ENCODE measurements at places on chromosomes 1 and 21. TPM values are rescaled to one million over a fixed set of nuclear protein-coding genes. Genes with fewer than 3 reads are reported as not detected.
A peak's percentile ranks its signal among the peaks of the same experiment; 100 is the strongest.

GRCh38 chr1:167791281-167792187, 69.8 kb downstream of the MPZL1 start:
- H3K36me3 ChIP-seq, result peaks cover 21% of the 10 kb centered on the region
- no peak overlapping the region for H3K4me3 ChIP-seq
- DNase-seq, result no peak
- H3K27me3 ChIP-seq, result no peaks in the 10 kb centered on the region

DNA sequence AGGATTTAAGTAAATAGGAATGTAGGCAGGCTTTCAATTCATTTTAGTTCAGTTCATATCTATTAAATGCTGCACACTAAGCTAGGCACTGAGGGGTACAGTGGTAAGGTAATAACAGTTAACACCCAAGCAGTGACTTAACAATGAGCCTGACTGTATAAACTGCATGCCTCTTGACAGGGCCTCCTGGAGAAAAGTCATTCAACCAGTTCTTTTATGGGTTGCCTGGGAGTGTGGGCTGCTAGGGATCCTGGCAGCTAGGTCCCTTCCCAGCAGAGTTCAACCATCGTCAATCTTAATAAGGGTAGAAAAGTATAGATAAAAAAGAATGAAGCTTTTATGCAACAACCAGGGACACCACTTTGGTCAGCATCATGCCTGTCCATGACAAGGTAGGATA, 8.1 kb upstream of the ALG14 start:
- H3K36me3 ChIP-seq, result no peaks in the 10 kb centered on the region
- H3K27ac ChIP-seq, result no peak overlapping the region
- peaks cover 10% of the 10 kb centered on the region for H3K27me3 ChIP-seq
- no peak for DNase-seq
- H3K4me3 ChIP-seq, result no peak overlapping the region

GRCh38 chr21:33007747-33008146, 18.0 kb upstream of the OLIG2 start:
- H3K4me1 ChIP-seq, result no peaks in the 10 kb centered on the region
- DNase-seq, result no peak
- H3K27me3 ChIP-seq, result peaks cover 12% of the 10 kb centered on the region
- no peak overlapping the region for H3K4me3 ChIP-seq

- no peak for DNase-seq
- H3K27ac ChIP-seq, result no peak overlapping the region
- no peaks in the 10 kb centered on the region for H3K36me3 ChIP-seq
- no peaks in the 10 kb centered on the region for H3K27me3 ChIP-seq
- H3K4me3 ChIP-seq, result no peak overlapping the region
- peaks cover 11% of the 10 kb centered on the region for H3K4me1 ChIP-seq
Measured at GRCh38 chr1:180773210-180773865, 139.4 kb upstream of the KIAA1614 start.

- no peak overlapping the region for H3K27ac ChIP-seq
- no peaks in the 10 kb centered on the region for H3K4me1 ChIP-seq
- H3K27me3 ChIP-seq, result no peaks in the 10 kb centered on the region
- no peaks in the 10 kb centered on the region for H3K36me3 ChIP-seq
- no peak overlapping the region for H3K4me3 ChIP-seq
- no peak for DNase-seq
Measured at GRCh38 chr1:219278288-219278687, 104.6 kb downstream of the LYPLAL1 start.

GRCh38 chr1:2474933-2475371, 1.1 kb upstream of the PLCH2 start:
- H3K4me1 ChIP-seq, result no peaks in the 10 kb centered on the region
- H3K4me3 ChIP-seq, result no peak overlapping the region
- no peaks in the 10 kb centered on the region for H3K36me3 ChIP-seq
- DNase-seq, result no peak

DNA sequence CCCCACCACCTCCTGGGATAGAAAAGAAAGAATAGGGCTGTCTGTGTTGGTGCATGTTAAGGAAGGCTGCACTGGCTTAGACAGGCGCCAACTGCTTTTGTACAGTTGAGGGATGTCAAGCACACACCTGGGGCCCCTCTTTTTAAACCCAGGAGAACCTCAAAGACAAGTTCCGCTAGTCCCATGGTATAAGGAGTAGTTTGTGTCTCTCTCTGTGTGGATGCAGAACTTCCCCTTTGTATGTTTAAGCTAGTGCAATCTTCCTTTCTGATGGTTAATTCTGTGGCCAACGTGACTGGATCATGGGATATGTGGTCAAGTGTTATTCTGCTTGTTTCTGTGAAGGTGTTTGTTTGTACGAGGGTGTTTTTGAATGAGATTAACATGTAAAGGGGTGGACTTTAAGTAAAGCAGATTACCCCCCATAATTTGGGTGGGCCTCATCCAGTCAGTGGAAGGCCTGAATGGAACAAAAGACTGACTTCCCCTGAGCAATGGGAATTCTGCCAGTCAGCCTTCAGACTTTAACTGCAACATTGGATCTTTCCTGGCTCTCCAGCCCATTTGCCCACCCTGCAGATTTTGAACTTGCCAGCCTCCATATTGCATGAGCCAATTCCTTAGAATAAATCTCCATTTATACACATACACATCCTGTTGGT, 9.5 kb upstream of the DUSP10 start:
- no peak overlapping the region for H3K27ac ChIP-seq
- peaks cover 19% of the 10 kb centered on the region for H3K36me3 ChIP-seq
- H3K4me1 ChIP-seq, result peaks cover 47% of the 10 kb centered on the region
- DNase-seq, result no peak
- no peaks in the 10 kb centered on the region for H3K27me3 ChIP-seq
- H3K4me3 ChIP-seq, result no peak overlapping the region

GRCh38 chr1:202397256-202397655, 48.8 kb downstream of the PPP1R12B start:
- no peaks in the 10 kb centered on the region for H3K4me1 ChIP-seq
- H3K36me3 ChIP-seq, result no peaks in the 10 kb centered on the region
- no peak for DNase-seq

- no peak for DNase-seq
- no peak overlapping the region for H3K27ac ChIP-seq
- no peaks in the 10 kb centered on the region for H3K27me3 ChIP-seq
- H3K36me3 ChIP-seq, result no peaks in the 10 kb centered on the region
- H3K4me3 ChIP-seq, result no peak overlapping the region
Measured at GRCh38 chr1:216682752-216683151, 40.5 kb downstream of the ESRRG start.

- H3K4me3 ChIP-seq, result no peak overlapping the region
- peak; percentile 69 for DNase-seq
- no peaks in the 10 kb centered on the region for H3K27me3 ChIP-seq
- peaks cover 20% of the 10 kb centered on the region for H3K4me1 ChIP-seq
- H3K36me3 ChIP-seq, result peaks cover 28% of the 10 kb centered on the region
- H3K27ac ChIP-seq, result no peak overlapping the region
Measured at GRCh38 chr1:8525558-8526275, 207.8 kb downstream of the SLC45A1 start.

ETNK2 gene
- not detected for total RNA-seq

ROR1 gene
- not detected for total RNA-seq

LYPLA2 gene
- total RNA-seq, result 96.1 TPM

OR1C1 gene
- not detected for total RNA-seq

GJC2 gene
- 0.61 TPM for total RNA-seq

AGL gene
- 10.7 TPM for total RNA-seq

PDZK1IP1 gene
- not detected for total RNA-seq

NBPF6 gene
- 0.13 TPM for total RNA-seq

DNASE2B gene
- total RNA-seq, result not detected

OR2M3 gene
- total RNA-seq, result not detected

Data from activated T-helper 1 cell treated with anti-CD3 and anti-CD28 coated beads, Interleukin-12 subunit alpha, Interleukin-12 subunit beta, Interleukin-2, Interleukin-4 antibody, amounts not matched to agents 30 ng/mL and 10 ng/mL and 1 ng/mL, durations not matched to agents 14 hours and 24 hours and 36 hours (primary cell).